HuH-7 (cell line): ENCODE measurements at places on chromosomes 16 and 17.

DNA sequence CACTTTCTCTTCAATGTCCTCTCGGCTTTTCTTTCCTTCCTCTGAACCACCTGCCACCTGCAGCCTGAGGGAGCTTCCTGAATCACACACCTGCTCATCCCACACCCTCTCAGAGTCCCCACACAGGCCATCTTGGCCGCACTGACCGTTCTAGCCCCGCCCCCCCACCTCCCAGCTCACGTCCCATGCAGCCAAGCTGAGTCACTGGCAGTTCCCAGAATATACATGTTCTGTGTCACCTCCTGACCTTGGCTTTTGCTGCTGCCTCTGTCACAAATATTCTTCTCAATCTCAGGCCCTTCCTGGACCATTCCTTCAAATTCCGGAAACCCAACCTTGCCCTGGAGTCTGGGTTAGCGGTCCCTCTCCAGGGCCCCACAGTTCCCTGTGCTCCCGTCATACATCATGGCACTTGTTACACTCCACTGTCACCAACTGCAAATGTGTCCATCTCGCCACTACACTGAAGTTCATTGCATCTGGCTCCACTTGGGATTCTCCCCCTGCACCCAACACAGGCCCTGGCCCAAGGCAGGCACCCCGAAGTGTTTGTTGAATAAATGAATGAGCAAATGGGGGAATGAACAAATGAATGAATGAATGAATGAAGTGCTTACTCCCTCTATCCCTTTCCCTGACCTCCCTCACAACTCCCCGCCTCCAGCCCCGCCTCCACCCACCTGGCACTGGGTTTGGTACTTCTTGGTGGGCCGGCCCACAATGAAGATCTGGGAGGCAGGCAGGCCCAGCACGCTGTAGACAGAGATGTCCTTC is 12.8 kb downstream of the PIMREG start:
- no peak for DNase-seq

GRCh38 chr17:74337834-74338500 is 11.9 kb downstream of the KIF19 start:
- no peak for DNase-seq

- DNase-seq, result no peak
Observed at GRCh38 chr17:75019710-75020109, 7.2 kb downstream of the MRPL58 start.

- DNase-seq, result no peak
Observed at GRCh38 chr16:73739049-73739769, 557.4 kb upstream of the PSMD7 start.

GRCh38 chr17:42252597-42253550 is 23.3 kb downstream of the STAT5B start:
- DNase-seq, result no peak

DNA sequence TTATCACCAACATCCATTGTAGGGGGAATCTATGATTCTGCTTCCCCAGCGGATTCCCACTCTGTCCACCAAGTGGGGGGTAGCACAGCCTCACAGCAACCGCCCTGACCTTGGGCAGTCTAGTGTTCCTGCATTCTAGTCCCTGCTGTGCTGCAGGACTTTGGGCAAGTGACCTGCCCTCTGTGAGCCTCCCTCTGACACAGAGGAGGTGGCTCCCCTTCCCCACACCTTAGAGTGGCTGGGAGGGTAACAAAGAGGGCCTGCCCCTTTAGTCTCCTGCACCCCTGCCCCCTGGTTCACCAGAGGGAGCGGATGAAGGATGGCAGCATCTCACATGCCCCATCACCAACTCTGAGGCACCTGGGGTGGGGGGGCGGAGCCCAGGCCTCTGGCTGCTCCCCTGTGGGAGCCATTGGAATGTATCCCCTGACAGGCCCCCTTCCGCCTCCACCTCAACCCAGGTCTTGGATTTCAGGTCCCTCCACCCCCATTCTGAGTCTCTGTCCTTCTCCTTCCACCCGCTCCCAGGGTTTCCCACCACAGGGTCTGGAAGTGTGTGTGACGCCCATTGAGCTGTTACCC is 10.1 kb downstream of the GAS2L2 start:
- no peak for DNase-seq

GRCh38 chr16:76483307-76483909 is 206.2 kb downstream of the CNTNAP4 start:
- no peak for DNase-seq

GRCh38 chr17:33593991-33594390 is 300.9 kb upstream of the ASIC2 start:
- no peak for DNase-seq

DNA sequence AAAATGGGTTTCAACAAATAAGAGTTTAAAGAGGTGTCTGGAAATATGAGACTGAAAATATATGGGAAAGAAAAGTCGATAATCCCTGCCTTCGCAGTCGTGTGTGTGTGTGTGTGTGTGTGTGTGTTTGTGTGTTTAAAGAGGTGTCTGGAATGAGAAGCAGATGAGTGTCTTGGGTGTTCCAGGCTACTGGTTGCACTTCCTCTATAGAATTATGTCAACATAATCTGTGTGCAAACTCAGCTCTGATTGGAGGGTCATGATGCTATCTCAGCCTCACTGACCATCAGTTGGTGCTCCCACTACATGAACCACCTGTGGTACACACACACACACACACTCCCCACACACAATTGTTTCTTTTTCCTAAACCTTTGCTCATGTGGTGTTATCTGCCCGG is 347.3 kb downstream of the NPIPA8 start:
- no peak for DNase-seq

DNA sequence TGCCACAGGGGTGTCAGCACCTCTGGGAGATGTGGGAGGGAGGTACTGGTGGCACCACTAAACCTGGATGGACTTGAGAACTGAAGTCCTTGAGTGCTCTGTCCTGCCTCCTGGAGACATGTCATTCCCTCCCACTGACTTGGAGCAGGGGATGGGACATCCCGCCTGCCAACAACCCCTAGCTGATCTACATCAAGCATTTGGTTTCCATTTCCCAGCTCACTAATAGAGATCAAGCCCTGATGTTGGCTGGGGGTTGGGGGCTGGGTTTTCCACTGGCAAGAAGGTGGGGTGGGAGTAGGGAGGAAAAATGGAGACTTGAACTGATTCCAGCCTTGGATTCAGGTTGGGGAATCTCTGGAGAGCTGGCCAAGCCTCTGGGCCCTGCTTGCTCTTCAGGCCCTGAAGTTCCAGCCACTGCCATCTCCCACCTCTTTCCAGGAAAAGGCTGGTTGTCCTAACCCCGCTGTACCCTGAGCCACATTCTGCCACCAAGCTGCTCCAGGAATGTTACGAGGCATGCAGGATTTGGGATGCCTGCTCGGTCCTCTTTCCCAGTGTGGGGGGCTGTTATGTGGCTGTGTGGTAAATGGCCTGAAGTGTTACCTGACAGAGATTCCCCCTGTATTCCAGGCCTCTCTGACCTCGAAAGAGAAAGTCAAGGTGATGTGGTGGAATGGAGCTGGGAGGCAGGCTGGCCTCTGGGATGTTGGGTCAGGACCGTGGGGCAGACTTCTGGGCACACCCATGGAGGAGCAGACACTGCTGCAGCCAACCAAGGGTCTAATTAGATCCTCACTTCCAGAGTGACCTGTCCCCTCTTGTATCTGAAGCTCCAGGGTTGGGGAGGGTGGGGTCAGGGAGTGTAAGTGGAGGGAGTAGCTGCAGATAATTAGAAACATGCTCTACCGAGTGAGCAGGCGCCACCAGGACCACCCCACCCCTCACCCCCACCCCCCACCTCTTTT is 16.7 kb downstream of the IGFBP4 start:
- DNase-seq, result no peak

- peak; percentile 1 for DNase-seq
Observed at GRCh38 chr16:3610698-3611145, 684 bp downstream of the SLX4 start.

- DNase-seq, result no peak
Observed at GRCh38 chr17:15343749-15344148, 2.4 kb upstream of the TEKT3 start.

DNA sequence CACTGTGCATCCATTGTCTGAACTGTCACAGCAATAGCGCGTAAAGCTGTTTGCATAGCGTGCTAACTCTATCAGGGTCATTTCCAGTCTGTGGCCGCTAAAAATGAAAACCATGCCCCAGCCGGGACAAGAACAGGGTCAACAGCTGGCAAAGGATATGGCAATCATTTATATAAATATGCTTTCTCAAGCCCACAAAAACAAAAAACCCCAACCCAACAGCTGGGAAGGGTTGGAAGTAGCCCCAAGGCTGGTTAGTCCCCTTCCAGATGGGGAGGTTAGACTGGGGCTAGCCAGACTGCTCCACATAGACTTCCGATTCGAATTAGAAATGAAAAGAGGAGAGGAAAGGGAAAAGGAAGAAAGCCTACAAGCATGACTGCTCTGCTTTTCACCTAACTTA is 203.3 kb upstream of the TBX2 start:
- peak; percentile 27 for DNase-seq

DNA sequence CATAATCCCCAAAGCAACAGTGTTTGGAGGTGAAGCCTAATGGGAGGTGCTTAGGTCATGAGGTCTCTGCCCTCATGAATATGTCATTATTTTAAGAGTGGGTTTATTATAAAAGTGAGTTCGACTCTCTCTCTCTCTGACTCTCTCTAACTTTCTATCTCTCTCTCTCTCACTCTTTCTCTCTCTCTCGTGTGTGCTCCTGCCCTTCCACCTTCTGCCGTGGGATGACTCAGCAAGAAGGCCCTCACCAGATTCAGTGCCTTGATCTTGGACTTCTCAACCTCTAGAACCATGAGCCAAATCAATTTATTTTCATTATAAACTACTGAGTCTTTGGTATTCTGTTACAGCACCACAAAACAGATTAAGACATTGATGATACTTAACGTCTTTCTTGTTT is 53.7 kb upstream of the TANC2 start:
- DNase-seq, result no peak

DNA sequence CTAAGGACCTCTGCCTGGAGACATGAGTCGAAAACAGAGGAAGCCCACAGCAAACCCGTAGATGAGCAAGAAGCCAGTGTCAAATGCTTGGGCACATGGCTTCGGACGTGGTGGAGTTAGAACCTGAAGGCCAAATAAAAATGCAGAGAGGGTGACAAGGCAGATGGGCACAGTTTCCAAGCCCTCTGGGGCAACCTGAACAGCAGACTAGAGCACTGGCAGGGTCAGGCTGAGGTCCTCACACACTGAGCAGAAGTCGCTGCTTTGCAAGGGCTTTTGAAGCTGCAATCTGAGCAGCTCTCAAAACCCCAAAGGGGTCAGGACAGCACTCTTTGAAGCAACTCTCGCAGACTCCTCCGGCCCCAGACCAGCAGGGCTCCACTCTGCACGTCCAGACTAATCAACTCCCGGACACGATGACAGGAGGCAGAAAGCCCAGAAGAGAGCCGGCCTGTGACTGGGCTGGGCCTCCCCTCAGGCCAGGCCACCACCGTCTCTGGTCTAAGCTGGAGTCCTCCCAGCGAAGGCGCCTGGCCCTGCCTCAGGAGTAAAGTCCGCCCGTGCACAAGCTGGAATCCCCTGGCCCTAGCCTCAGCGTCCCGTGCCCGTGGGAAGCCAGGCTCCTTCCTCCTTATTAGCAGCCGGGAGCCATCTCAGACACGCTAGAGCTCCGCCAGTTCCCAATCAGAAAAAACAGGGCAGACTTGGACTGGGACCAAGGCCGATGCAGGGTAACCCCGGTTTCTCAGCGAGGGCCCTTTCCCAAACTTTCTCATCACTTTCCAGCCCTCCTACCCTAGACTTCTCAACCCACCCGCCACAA is 924 bp downstream of the SMARCD2 start:
- DNase-seq, result peak; percentile 36

GRCh38 chr17:49585422-49586027 is 9.9 kb downstream of the NXPH3 start:
- peak; percentile 64 for DNase-seq

GRCh38 chr17:74865504-74866197 is 6.0 kb upstream of the GRIN2C start:
- no peak for DNase-seq

DNA sequence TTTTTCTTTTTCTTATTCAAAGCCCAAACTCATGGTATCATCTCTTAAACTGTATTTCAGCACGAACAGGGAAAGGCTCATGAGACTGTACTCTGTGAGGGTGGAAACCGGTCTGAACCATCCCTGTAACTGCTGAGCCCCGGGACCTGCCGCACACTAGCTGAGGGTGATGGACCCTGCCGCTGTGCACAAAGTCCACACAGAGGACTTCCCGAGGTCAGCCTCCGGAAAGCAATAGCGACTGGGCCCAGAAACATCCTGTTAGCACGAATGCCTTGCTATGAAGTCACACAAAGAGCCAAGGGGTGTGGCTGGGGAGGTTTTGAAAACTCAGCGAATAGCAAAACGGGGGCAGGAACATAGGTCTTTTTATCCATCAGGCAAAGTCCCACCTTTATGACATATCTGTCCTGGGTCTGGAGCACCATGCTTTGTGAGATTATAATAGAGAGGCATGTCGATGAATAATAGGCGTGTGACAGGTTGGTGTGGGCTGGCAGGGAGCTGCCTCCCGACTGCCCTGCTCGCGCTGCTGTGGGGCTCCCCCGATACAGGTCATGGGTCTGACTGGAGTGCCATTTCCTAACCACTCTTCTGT is 33.4 kb downstream of the CDK5R1 start:
- no peak for DNase-seq

DNA sequence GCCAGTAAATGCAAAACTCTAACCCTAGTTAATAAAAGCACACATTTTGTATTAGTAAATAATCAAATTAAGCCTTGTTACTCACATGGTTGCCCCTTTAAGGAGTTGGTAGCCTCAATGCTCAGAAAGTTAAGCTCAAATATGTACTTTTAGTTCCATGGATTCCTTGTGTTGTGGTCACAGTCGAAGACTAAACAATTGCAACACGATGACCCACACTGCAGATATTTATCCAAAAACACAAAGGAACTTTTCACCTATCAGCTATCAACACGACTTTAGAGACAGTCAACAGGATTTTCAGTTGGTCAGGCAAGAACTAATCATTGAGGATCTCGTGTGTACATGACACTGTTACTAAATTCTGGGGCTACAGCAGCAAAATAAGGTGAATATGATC is 47.4 kb upstream of the NUDT7 start:
- DNase-seq, result no peak

- peak; percentile 99 for DNase-seq
Observed at GRCh38 chr16:71883849-71884638, at the start of gene ZNF821. Gene ZNF821 (minus strand): TSS chr16:71884182. CDS start chr16:71879946, 4,236 bp downstream.

DNA sequence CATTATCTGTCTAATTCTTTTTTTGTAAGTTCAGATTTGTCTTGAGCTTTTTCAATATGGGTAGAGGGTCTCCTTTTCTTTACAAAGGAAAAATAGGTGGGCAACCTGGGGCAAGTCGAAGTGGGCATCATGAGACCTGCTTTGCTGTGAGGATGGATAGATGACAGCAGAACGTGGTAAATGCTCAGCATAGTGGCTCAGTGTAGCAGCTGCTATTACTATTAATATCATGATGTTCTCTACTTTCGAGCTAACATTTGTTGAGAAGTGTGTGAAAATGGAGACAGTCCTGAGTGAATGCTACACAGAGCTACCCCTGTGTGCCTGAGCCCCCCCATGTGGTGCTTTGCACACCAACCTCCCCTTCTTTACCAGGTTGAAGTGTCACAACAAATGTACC is 39.0 kb upstream of the LGALS9 start:
- DNase-seq, result no peak
